ENCODE measurements at places on chromosomes 12 and 14. TPM values are rescaled to one million over a fixed set of nuclear protein-coding genes. Genes with fewer than 3 reads are reported as not detected.

Gene TEX52
- total RNA-seq: 11.3 TPM

Gene OTOGL
- 3.1 TPM for total RNA-seq

Gene DEPDC4
- total RNA-seq: not detected

Gene SLC6A12
- not detected for total RNA-seq

Gene OLR1
- total RNA-seq: 14.9 TPM

Gene ARG2
- total RNA-seq: 5.5 TPM

Gene OR6C2
- 11.8 TPM for total RNA-seq

Gene VEZT
- total RNA-seq: 94.4 TPM

Gene RAD9B
- 0.96 TPM for total RNA-seq

Gene POP5
- total RNA-seq: 11.3 TPM

Gene BHLHE41
- 7.9 TPM for total RNA-seq

Gene KRT77
- total RNA-seq: 0.96 TPM

Gene KRT5
- total RNA-seq: 446 TPM

Gene MYF6
- total RNA-seq: not detected

Gene SMIM41
- total RNA-seq: not detected

Gene MDGA2
- total RNA-seq: 1.7 TPM

Gene ANG
- total RNA-seq: 11.8 TPM

Gene CEP170B
- total RNA-seq: 7.9 TPM

Gene TAS2R50
- 5.8 TPM for total RNA-seq

Gene AMN
- not detected for total RNA-seq

Gene GPR68
- total RNA-seq: not detected

All from umbilical cord (tissue), 2 donors.